Fibroblast of villous mesenchyme (primary cell): ENCODE measurements at places on chromosomes 3 and 15. TPM values are rescaled to one million over a fixed set of nuclear protein-coding genes. Genes with fewer than 3 reads are reported as not detected.

The CCDC54 gene
- not detected in 2 replicates for total RNA-seq

The UBAP1L gene
- 1.7 and 2.3 TPM in 2 replicates for total RNA-seq

DNA sequence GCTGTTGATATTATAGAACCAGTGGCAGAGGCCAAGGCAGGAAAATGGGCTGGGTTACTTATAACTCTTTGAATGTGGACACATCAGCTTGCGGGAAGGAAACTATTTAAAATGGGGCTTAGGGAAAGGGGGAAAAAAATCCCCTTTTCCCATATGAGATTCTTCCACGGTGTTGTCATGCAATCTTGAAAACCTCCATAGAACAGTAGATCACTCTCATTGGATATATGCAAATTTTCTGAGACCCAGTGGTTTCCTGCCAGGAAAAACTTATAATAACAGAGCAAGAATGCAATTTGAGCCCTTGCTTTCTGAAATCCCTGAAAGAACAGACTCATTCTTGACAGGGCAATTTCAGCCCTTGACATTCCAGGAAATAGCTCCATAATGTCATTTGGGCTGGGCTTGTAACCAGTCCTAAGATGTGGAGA lies 31.1 kb downstream of the TMEM212 start:
- DNase-seq, result peak; percentile 98

DNA sequence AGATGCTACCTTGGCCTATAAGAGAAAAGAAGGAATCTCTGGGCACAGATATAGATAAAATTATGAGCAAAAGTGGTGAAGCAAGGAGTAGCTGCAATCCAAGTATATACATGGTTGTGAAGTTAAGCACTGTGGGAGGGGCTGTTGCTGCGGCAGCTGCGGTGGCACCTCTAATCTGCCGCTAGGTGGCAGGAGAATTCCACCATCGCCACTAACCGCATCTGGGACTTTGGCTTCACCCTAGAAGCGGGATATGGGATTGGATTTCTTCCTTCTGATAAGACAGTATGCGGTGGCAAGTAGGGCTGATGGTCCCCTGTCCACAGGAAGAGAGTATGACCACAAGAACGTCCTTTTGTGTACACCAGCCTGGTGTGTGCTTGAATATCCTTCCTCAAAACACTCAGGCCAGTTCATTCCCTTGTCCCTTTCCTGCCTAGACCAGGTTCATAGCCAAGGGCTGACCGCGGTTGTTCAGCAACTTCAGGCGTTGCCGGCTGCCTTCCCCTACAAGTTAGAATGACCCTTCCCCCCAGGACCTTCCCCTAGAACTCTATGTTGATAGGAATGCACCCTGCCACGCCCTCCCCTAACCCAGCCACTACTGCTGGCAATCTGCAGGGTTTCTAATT lies 5.1 kb downstream of the MAGEL2 start:
- peak; percentile 44 for DNase-seq

GRCh38 chr3:52527039-52527731 lies 6.5 kb downstream of the NT5DC2 start:
- DNase-seq, result peak; percentile 65

GRCh38 chr15:90539789-90540188 lies 10.1 kb downstream of the CRTC3 start:
- no peak for DNase-seq

DNA sequence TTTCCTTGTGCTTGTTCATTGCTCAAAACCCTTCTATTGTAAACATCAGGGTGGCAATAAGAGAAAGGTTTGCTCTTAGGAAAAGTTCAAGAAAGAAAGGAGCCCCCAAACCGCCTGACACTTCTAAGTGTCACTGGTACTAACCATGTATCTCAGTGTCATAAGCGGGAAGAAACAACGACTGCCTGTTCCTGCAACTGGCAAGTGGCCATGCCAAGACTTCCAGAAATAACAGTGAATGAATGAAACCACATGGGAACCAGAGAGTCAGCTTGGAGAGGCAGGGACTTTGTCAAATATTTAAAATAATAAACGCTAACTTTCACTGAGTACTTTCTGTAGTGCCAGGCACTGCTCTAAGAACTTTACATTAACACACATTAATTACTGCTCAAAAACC lies 1.1 kb downstream of the PLSCR2 start:
- no peak for DNase-seq

The ULK4 gene
- 8.1 and 22.0 TPM in 2 replicates for total RNA-seq

The SCN11A gene
- total RNA-seq, result under 0.01 TPM in 2 replicates

DNA sequence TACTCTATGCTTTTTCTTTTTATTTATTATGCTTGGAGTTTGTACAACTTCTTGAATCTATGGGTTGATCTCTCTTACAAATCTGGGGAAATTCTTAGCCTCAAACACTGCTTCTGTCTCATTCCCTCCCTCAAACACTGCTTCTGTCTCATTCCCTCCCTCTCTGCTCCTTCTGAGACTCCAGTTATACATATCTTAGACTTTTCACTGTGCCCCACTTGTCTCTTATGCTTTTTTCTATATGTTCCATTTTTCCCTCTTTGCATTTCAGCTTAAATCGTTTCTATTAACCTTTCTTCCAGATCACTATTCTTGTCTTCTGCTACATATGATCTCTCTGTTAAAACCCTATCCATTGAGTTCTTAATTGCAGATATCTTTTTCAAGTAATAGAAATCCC lies 50.4 kb downstream of the RFTN1 start:
- DNase-seq, result no peak

DNA sequence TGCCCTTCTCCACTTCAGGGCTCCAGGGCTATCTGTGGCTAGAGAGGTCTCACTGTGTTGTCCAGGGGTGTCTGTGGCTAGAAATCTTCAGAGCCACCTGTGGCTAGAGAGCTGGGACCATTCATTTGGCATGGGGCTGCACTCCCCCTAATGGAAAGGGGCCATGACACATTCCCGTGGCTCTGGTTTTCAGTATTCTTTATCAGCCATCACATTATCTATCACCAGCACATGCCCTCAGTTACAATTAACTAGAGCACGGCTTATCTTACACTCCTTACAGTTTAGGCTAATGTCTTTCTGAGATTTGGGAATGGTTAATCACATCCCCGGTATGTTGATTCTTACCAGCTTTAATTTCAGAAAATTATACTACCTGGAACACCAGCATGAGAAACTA lies 128.6 kb downstream of the RORA start:
- no peak for DNase-seq

The SKOR1 gene
- total RNA-seq, result 0.32 TPM in 1 of 2 replicates, not detected in the other

DNA sequence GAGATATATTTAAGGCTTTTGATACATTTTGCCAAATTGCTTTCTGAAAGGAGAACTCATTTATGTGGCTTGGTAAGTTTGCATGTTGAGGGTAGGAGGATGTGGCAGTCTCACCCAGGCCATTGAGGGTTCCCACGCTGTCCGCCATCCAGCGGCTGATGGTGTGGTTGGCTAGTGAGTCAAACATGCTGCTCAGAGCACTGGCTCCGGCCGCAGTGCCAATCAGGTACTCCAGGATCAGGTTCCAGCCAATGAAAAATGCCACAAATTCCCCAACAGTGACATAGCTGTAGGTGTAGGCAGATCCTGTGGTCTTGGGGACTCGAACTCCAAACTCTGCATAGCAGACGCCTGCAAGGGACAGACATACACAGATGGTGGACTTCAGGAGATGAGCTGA lies 82.3 kb downstream of the CLDN11 start:
- no peak for DNase-seq

DNA sequence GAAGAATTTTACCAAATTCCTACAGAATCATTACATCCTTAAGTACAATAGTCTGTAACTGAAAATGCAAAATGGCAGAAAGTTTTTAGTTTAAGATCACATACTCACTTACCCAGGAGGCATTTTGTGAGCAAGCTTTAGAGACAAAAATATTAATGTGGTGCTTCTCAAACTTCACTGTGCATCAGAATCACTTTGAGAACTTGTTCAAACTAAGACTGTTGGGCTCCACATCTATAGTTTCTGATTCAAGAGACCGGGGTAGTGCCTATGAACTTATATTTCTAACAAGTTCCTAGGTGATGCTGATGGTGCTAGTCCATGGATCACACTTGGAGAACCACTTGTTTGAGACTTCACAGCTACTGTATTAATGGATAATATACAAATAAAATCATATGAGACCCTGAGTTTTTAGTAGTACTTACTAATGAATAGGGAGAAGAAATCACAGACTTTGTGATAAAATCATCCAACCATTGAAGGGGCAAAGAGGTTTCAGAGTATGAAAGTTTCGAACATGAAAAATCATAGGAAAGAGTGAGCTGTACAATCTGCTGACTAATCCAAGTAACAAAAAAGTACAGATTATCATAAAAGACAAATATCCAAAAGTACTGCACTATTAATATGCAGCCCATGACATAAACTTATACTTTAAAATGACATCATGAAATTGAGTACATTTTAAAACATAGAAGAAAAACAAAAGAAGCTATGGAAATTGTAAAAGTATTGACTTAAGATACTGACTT lies 110.3 kb downstream of the ADAM10 start:
- no peak for DNase-seq

- DNase-seq, result peak; percentile 35
Measured at GRCh38 chr15:39130556-39131379, 450.1 kb upstream of the THBS1 start.

GRCh38 chr3:173796405-173796804 lies 398.9 kb downstream of the NLGN1 start:
- no peak for DNase-seq

- no peak for DNase-seq
Measured at GRCh38 chr3:53171064-53171418, 10.0 kb downstream of the PRKCD start.

The FAM43A gene
- 22.0 and 37.0 TPM in 2 replicates for total RNA-seq

The ZFAND6 gene
- 78.6 and 123 TPM in 2 replicates for total RNA-seq

The UCN2 gene
- total RNA-seq, result 6.0 and 11.9 TPM in 2 replicates

DNA sequence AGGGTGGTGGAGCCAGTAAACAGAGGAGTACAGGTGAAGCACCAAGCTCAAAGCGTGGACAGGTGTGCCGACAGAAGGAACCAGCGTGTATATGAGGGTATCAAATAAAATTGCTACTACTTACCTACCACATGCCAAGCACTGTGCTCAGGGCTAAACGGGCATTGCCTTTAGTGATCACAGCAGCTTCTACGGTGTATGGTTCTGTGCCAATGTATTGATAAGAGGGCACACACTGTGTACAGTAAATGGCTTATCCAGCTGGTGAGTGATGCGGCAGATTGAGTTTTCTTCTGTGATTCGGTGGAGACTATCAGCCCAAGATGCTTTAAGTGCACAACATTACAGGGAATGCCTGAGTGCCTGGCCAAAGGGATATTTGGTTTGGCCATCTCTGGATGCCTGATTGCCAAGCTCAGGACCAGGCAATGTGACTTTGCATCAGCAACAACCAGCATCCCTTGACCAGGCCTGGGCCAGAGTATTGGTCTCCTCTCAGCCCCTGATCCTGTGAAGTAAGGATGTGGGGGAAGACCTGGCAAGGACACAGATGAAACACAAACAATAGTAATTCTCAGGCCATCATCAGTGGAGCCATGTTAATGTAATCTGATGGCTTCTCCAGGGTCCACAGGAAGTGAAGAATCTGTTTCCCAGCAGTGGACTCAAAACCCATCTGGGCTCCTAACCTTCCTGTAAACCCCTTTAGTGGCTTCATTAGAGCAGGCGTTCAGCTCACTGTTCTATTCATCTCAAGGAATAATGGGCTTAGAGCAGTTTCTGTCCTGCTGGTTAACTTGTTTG lies 14.1 kb downstream of the STARD5 start:
- no peak for DNase-seq

DNA sequence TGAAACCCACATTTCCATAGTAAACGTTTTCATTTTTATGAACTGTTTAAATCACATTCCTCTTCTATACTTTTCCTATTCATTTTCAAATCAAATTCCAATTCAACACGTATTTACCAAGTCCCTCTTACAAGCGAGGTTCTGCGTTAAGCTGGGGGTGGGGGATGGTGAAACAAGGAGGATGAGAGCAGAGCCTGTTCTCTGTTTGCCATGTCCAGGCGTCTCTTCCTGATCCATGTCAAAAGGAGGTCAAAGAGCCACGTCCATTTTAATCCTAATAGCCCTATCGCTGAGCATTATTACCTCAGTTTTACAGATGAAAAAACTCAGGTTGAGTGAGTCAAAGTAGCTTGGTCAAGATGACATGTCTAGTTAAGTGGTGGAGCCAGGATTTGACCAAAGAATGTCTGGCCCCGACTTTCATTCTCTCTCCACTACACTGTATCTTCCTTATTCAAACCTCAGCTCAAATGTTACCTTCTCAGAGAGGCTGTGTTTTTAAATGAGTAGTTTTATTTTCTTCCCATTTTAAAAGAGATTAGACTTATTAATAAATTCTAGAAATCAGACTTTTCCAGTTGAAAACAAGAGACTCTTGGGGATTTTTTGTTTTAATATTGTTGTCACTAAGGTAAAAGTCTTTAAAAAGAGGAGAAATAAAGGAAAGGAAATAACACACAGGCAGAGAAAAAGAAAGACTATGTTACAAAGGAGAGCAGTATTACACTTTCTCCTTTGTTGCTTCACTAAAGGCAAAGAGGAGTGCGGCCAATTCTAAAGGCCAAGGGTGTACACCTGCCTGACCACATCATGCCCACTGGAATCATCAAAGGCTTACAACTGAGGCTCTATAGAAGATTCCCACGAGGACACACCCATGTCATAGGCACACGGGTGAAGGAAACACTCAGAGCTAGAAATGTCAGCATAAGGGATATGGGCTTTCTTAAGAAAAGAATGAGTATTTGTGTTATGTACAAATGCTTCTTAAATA lies 42.4 kb downstream of the MYO5A start:
- no peak for DNase-seq

DNA sequence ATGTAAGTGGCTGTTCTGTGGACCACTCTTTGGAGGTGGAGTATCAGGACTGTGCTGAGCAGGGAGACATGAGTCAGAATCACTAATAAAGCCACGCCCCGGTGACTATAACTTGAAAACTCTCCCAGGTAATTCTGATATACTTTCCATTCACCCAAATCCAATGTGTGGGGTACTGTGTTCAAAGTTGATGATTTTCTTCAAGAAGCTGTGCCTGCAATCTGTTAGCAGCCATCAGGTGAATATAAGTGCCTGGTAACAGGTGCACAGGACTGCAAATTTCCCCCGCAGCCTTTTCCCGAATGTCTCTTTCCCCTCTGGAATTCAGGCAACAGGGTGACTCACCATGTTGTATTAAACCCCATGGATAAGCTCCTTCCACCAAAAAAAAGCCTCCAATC lies 17.0 kb downstream of the MAGI1 start:
- no peak for DNase-seq

The TUSC7 gene
- not detected in 2 replicates for total RNA-seq

The NDUFB5 gene
- 90.8 and 117 TPM in 2 replicates for total RNA-seq

DNA sequence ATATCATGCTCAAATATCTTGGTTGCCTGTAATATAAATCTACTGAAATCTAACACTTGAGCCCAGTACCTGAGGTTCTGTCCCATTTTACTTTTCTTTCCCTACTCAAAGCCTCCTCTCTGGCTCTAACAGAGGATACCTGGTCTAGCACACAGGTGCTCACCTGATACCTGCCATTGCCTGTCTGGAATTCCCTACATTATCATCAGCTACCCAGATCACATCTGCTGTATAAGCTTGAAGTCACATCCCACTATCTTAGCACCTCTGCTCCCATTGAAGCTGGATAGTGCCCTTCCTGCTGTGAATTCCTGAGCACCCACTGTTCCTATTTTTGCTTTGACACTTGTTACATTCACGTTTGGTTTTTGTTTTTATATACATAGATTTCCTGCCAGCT lies 30.5 kb downstream of the GYG1 start:
- DNase-seq, result no peak
